Muscle of arm (tissue), 14 donors: ENCODE measurements at places on chromosomes 16 and 17.

DNA sequence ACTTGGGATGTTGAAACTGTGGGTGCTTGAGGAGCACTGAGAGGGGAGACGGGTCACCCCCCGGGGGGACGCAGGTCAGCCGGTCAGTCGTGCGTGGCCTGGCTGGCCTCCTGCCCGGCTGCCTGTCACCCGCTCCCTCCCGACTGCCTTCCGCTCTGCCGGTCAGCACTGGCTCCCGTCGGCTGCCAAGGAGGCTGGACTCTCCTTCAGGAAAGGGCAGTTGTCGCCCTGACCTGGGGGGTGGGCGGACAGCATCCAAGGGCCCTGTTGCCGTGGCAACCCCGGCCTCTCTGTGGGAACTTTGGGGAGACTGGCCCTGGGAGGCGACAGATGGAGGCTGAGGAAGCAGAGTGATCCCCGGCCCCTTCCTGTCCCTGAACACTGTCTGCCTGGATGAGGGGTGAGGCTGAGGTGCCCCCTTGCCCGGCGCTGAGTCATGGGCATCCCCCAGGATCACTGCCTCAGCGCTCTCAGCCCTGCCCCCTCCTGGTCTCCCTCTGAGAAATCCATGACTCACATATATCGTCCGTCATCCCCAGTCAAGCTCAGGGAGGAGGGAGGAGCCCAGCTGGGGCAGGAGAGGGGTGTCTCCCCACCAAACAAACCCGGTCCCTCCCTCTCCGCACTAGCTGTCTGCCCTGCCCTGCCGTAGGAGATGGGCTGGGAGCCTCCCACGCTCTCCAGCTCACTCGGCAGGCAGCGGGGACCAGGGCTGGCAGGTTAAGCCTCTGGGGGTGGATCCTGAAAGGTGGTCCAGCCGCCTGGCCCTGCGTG, at the start of gene ADGRG1:
Gene ADGRG1, plus strand, starts transcription at position 623 of the 774 bp plus-strand sequence. CDS start 21,658 bp downstream, outside the sequence.
- DNase-seq: peak; percentile 52

DNA sequence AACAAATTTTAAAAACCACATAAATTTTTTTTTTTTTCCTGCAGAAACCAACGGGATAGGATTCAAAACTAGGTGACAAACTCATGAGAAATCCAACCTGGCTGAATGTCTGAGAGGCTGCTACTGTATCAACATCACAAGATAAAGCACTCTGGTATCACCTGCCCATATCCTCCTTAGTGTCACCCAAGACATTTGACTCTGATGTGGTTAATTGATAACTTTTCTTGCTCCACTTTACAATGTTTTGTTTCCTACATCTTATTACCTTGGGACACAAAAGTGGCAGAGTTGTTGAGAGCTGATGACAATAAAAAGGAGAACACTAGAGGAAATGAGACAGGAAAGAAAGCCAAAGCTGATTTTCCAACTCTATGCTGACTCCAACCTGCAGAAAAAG, 4.0 kb upstream of the FBXL20 start:
- DNase-seq: no peak

DNA sequence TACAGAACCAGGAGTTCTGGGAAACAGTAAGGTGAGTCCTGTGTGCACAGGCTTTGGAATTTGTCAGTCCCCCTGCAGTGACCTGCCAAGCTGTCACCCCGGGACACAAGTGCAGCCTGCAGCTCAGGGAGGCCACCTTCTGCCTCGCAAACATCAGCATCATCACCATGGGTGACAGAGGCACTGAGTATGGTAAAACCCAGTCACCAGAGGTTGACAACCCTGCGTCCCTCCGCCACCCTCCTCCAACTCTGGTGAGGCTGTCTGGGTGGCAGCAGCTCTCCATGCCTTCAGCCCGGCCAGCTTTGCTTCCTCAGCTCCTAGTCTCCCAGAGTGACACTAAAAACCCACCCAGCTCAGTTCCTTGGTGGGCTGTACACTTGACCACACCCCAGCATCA, 221.0 kb downstream of the CPPED1 start:
- DNase-seq: no peak

- no peak for DNase-seq
Observed at GRCh38 chr17:73551759-73552158, 92.5 kb downstream of the SDK2 start.

DNA sequence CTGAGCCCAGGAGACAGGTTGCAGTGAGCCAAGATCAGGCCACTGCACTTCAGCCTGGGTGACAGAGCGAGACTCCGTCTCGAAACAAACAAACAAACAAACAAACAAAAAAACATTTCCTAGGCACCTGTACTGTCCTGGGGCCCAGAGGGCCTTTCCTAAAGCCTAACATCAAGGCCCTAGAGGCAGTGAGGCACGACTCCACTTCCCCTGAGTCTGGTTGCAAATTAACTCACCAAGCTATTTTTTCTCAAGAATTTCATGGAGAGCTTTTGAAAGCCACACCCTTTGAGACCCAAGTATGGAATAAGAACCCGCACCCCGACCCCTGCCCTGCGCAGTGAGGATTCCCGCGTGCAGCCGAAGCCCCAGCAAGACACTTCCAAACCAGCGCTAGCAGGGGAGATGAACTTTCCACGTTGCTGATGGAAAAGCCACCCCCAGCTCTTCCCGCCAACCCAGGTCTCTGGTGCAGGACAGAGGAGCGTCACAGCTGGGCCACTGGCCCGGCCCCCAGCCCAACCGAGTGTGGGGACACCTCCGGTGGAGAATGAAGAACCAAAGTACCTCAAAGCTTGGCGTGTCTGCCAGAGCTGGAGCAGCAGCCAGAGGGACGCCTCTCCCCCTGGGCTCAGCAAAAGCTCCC, 1.2 kb downstream of the CHST5 start:
- no peak for DNase-seq

DNA sequence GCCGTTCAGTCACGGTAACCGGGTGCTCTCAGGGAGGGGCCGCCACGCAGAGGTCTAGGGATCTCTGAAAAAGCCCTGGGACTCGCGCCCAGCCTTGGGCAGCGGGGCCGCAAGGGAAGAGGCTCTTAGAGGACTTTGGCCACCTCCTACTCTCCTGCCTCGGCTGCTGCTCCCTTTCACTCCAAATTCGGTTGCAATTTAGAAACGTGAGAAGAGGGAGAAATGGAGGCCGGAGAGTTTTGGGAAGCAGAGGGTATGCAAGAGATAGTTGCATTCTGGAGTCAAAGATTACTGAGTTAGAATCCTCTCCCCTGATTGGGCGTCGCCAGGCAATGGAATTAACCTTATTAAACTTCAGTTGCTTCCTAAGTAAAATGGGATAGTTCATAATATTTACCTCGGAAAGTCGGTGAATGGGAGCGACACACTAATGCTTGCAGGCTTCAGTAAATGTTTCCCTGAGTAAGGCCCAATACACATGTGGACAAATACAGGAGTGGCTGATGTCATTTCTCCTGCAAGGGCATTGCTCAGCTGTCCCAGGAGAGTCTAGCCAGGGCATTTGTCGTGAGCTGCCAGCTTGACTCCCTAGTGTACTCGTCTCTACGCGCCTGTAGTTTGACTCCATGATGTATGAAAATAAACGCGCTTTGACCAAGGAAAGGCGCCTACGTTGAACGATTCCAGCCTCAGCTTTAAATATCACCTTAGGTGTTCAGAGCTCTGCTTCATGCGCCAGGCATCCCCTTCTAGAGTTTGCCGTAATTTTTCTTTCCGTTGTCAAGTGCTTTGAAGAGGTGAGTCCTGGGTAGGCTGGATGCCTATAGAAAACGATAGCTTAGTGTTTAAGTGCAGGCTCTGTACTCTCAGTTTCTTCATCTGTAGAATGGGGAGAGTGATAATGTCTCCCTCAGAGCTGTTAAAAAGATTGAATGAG, 667 bp downstream of the OGFOD1 start:
- DNase-seq: peak; percentile 12

- peak; percentile 83 for DNase-seq
Observed at GRCh38 chr16:3945751-3946603, 65.5 kb upstream of the CREBBP start.

DNA sequence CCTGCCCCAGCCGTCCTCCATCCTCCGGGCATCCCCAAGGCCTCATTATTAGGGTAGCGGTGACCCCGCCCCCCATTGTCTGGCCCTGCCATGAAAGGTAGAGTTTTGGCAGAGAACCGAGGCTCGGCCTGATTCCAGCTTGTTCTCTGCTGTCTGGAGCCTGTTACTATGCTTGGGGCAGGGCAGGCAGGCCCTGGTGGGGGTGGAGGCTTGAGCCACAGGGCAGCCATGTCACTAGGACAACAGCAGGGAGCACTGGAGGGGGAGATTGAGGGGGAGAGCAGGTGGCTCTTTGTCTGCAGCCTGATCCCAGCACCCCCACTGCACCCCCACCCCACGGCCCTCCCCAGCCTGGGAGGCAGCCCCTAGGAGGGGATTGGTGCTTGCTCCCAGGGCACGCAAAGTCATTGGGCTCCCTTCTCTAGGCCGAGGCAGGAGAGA, 15.4 kb downstream of the RHBDL3 start:
- no peak for DNase-seq

GRCh38 chr16:73058221-73058615, 10.3 kb upstream of the ZFHX3 start:
- no peak for DNase-seq

DNA sequence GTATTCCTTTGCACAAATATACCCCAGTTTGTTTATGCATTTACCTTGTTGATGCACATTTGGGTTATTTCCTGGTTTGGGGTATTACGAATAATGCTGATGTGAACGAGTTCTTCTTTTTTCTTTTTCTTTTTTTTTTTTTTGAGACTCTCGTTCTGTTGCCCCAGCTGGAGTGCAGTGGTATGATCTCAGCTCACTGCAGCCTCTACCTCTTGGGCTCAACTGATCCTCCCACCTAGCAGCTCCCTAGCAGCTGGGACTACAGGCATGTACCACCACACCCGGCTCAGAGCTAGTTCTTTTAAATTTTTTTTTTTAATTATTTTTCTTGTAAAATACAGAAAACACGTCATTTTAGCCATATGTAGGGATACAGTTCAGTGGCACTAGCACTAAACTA, 14.1 kb downstream of the RAB40C start:
- no peak for DNase-seq

DNA sequence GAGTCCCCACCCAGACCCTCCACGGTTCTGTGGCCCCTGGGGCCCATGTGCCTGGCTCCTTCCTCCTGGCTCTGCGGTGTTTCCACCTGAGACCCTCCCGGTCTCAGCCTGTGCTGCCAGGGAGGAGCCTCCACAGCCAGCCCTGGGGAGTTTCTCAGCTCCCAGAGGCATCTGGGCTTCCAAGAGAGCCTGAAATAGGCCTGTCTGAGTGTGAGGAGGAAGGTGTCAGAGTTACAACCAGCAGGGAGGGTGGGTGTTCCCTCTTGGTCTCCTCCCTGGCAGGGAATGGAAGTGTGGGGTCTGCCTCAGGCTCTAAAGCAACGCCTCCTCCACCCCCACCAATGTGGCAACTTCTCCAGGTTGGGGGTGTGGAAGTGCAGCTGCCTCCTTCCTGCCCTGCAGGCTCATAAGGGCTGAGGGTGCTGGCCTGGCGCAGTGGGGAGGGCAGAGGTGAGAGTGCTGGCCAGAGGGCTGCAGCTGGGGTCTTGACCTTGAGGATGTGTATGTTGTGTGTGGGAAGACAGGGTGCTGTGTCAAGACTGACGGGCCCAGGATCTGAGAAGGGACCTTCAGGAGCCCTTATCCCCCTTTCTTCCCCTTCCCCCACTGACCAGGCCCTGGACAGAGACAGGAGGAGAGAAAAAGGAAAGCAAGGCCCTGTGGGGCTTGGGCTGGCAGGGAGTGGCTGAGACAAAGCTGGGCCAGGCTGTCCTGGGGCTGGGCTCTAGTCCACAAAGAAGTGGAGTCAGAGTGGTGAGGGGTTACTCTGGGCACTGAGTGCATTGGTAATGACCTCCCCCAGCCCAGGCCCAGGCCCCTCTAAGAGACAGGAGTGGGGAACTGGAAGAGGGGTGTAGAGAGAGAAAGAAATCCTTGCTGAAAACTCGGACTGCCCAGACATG, 2.4 kb downstream of the CYGB start:
- no peak for DNase-seq

DNA sequence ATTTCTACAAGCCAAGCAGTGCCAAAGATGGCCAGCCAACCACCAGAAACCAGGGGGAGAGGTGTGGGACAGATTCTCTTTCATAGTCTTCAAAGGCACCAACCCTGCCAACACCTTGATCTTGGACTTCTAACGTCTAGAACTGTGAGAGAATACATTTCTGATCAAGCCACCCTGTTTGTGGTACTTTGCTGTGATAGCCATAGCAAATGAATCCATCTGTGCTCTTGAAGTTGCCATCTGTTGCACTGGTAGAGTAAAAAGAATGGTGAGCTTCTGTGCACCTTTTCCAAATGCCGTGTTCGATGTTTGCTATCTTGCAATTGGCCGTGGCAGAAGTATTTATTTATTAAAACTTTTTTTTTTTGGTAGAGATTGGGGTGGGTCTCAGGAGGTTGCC, 16.7 kb upstream of the ADGRG1 start:
- DNase-seq: no peak

DNA sequence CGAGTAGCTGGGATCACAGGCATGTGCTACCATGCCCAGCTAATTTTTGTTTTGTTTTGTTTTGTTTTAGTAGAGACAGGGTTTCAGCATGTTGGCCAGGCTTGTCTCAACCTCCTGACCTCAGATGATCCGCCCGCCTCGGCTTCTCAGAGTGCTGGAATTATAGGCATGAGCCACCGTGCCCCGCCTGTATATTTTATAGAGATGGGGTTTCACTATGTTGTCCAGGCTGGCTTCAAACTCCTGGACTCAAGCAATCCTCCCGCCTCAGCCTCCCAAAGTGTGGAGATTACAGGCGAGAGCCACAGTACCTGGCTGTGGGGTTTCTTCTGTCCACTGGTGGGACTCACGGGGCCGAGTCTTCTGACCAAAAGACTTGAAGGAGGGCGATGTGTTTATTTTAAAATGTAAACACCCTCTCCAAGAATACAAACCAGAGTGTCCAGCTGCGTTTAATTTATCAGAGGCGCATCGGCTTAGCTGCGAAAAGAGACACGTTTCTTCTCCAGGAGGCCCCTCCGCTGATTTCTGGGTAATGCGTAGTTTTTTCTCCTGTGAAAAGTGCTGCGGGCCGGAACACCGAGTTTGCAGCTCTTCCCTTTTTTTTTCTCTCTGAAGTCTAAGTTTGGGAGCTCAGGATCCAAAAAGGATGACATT, 86.9 kb upstream of the CIBAR2 start:
- DNase-seq: no peak

DNA sequence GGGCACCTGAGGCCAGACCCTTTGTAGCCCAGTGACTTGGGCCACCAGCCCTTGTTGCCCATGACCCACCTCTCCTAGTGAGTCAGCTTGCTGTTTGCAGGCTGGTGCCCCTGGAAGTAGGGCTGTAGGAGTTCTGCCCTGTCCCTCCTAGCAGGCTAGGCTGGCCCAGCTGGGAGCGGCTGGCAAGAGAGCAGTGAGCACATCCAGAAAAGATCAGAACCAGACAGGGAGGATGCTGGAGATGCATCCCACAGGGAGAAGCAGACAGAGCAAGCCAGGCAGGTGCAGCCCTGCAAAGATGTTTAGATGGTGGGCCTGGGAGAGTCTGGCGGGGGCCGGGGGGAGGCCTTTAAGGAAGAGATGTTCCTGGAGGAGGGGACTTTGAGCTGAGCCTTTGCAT, 2.4 kb downstream of the SLC5A10 start:
- no peak for DNase-seq

GRCh38 chr16:24525970-24526559, 13.3 kb upstream of the RBBP6 start:
- DNase-seq: no peak
